ENCODE measurements at places on chromosomes 4 and X.

- DNase-seq: no peak
Observed at GRCh38 chrX:110159865-110160264, 157.0 kb downstream of the TMEM164 start.

DNA sequence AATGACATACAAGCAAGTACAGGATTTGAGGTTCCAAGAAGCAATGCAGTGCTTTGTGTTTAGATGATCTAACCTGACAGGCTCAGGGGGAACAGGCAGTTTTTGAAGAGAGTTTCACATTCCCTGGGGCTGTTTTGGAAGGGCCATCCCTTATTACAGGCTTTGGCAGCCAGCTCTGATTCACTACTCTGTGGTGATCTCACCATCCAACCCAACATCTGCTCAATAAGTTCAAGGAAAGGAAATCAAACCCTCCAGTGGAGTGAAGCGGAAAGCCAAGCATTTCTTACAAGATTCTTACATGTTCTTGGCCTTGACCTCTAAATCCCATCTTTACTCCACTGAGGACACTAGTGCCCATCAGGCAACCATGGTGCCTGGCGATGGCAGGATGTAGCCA is 7.5 kb downstream of the IDS start:
- no peak for DNase-seq

DNA sequence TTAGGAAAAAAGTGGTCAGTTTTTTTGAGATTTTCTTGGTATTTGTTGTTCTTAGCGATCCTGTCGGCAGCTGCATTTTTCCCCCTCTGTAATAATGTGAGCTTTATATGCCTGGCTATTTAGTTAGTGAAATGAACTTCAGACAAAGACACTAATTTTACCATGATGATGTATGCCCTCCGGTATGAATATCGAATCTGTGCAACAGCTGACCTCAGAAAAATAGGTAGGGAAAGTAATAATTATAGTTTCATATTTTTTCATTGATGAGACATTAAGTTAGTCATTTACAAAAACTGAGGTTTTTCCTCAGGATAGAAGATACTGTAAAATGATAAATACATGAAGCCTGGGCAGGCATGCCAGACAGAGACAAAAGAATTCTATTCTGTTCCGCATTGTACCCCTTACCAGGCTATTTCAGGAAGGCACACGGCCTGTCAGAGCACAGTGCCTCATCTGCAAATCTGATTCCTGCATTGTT is 155.8 kb downstream of the SHROOM3 start:
- DNase-seq: no peak

DNA sequence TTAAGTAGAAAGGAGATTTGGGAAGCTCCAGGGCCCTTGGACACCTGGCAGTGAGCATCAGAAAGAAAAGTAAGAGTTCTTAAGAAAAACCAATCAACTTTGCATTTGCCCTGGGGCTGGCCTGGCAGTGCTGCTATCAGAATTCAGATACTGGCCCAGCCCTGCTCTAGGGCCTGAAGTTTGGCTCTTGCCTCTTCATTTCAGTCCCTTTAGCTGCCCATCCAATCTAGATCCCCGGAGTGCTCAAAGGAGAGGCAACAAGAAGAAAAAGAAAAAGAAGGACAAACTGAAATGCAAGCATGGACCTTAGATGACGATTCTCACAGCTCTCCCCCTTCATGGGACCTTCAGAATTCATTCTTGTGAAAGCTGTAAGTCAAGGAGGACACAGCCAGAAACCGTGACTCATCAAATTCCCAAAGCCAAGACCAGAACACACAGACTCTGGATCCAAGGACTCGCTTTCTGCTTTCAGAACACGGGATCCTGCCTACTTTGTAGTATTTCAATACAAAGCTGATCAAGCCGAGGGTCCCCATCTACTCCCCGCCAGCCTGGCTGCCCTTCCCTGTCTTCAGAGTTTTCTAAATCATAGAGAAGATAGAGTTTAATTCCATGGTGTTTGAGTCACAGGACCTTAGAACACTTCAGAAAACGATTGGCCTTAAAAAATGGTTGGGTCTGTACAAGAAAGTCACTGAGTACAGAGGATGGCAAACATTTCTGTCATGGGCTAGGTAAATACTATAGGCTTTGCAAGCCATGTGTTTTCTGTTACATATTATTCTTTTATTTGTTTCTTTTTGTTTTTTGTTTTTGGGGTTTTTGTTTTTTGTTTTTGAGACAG is 103.7 kb downstream of the RBM47 start:
- DNase-seq: peak; percentile 87

DNA sequence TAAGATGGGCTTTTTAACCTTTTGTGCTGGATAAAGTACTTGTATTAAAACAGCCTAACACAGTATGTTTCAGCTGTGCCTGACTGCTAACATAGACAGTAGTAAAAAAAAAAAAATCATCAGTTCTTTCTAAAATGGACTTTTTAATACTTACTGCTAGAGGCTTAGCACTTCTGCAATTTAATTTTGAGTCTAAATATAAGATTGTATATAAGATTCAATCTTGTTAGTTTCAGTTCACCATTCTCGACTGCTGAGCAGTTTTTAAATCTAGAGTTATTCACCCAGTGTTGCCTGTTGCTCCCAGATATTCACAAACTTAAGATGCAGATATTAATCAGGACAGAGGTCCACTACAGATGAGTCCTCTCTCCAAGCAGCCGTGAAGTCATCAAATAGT is 6.8 kb downstream of the PLA2G12A start:
- no peak for DNase-seq
